ENCODE measurements at places on chromosomes 6 and 20.

GRCh38 chr6:108739496-108740330, 108.5 kb upstream of the ARMC2 start:
- no peak for DNase-seq

DNA sequence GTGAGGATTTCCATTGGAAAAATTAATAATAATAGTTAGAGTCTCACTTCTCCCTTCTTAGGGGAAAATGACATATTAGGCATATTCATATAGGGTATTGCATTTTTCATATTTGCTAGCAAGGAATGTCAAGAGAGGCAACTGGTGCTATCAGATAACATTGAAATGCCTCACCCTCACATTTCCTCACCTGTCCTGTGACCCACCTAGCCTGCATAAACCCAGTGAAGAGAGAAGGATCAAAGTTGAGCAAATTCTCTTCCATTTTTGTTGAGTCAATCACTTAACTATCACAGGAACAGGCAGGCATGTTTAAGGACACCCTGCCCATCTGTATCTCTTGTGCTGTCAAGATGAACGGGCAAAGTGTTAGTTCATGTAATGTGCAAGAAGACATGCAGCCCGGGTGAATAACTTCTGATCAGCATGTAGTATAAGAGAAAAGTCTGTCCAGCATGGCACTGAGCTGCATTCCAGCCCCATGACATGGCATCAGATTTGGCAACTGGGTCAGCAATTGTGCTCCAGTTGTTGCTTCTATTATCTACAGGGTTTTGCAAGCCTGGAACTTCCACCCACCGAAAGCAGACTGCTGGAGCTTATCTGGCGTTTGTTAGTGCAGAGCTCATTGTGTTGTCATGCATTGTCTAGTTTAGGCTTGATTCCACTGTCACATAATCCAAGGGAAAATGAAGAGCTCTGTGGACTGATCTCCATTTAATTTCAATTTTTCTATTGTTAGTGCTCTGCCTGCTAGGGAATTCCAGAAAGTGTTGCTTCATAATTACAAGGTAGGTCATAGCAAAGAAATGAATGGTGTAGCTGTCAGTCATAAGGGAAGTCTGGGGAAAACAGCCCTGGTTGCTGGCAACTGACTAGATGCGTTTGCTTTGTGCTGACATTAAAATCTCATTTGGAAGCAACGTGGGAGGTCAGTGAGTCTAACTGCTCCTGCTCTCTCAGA, 138.4 kb upstream of the TNFAIP3 start:
- DNase-seq = no peak

- DNase-seq = no peak
Measured at GRCh38 chr20:36784900-36785299, 11.3 kb upstream of the DSN1 start.

DNA sequence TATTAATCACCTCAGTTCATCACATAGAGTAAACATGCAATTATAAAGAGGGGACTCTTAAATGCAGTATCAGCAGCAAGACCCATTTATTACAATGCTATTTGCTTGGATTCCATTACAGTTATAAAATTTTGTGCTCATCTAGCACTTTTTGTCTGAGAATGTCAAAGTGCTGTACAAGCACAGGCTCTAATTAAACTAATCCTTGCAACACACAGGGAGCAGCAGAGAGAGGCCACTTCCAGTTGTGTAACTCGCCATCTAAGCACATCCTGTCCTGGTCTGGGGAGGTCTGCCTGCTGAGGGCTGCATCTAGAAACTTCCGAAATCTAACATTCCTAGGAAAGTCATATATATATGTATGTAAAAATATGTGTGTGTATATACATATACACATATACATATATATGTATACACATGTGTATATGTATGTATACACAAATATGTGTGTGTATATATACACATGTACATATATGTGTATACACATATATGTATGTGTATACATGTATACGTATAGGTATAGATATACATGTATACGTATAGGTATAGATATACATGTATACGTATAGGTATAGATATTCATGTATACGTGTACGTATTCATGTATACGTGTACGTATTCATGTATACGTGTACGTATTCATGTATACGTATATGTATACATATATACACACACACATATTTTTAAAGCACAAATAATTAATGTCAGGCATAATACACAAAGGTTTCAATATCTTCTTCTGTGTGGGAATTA, 136.4 kb upstream of the JARID2 start:
- no peak for DNase-seq

- DNase-seq = peak; percentile 75
Measured at GRCh38 chr20:31711179-31712111, 11.2 kb downstream of the BCL2L1 start.

- DNase-seq = peak; percentile 69
Measured at GRCh38 chr20:62921119-62921687, 5.1 kb downstream of the DIDO1 start.

Measured in hematopoietic multipotent progenitor cell treated with erythropoietin and hydrocortisone succinate and interleukin-3 and kit ligand, for 17 days (in vitro differentiated cells).